SW 1271 (cell line): ENCODE measurements at places on chromosomes 1 and 21.

DNA sequence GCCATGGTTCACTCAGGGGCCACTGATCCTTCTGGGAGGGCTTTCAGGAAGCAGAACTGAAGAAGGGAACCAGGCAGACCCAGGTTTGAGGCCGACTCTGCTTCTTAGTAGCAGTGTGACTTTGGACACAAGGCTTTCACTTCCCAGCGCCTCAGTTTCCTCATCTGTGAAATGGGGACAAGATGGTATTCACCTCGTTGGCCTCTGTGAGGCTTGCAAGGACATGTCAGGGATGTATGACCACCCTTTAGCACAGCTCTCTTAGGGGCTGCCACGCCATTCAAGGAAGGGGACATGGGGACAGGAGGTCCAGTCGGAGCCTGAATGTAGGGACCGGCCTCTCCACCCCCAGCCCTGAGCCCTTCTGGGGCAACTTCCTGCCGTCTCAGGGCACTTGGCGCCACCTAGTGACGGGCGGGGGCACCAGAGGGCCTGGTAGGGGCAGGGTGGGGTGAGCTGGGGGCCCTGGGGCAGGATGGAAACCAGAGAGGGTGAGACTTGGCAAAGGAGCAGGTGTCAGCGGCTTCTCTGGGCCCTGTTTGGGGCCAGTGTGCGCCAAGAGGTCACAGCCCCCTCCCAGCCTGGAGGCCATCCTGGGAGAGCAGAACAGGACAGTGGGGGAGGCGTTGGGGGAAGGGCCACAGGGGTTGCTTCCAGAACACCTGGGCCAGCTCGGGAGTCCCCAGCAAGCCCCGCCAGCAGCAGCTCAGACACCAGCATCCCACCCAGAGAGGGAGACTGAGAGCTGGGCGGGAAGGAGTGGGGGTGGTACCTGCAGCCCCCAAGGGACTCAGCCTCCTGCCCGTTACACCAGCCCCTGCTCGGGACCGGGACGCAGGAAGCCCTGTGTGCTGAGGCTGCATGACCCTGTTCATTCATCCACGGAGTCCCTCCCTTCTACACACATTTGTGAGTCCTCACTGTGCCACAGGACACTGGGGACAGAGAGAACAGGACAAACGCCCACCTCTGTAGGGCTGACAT is 102.5 kb upstream of the TARDBP start:
- no peak for DNase-seq

GRCh38 chr1:28062806-28063205 is 25.6 kb downstream of the EYA3 start:
- no peak for DNase-seq

DNA sequence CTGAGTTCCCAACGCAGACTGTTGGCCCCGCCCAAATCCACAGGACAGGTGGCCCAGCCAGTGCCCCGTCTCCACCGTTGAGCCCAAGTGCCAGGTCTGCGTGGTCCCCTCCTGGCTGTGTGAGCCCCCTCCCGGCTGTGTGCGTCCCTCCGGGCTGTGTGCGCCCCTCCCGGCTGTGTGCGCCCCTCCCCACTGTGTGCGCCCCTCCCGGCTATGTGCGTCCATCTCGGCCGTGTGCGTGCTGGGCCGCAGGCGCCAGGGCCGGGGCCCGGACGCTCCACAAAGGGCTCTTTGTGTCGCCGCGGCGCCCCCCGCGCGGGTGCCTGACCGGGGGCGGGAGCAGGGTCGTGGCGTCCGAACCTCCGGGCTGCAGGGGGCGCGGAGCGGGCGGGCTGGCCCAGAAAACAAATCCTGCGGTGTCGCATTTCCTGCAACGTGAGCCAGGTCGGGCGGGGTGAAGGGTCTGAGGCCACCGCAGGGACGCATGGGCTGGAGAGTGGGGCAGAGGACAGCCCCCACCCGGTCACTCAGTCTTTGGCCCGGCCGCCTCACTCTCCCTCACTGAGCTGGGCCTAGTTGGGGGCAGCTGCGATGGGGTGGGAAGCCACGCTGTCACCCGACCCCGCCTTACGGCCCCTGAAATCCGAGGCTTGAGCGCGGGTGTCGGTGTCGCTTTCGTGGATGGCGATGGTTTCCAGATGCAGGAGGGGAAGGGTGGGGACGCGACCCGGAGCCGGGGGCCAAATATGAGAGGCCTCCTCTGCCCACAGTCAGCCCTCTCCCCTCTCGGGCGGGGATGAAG is 18.8 kb downstream of the TNFRSF25 start:
- DNase-seq, result no peak

DNA sequence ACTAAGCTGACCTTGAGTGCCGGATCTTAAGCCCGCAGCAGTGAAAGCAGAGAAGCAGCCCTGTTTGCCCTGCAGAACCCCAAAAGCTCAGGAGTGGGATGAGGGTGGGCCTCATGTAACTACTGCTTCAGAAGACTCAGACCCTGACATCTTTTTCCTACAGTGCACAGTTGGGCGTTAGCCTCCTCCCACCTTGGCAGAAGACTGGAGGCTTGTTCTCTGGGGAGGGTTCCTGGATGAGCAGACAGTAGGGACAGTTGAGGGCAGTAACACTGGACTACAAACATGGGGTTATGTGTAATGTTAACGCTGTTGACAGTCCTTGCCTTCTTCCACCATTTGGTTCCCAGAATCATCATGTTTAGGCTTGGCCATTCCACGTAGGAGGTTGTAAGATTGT is 9.6 kb downstream of the CTPS1 start:
- no peak for DNase-seq

DNA sequence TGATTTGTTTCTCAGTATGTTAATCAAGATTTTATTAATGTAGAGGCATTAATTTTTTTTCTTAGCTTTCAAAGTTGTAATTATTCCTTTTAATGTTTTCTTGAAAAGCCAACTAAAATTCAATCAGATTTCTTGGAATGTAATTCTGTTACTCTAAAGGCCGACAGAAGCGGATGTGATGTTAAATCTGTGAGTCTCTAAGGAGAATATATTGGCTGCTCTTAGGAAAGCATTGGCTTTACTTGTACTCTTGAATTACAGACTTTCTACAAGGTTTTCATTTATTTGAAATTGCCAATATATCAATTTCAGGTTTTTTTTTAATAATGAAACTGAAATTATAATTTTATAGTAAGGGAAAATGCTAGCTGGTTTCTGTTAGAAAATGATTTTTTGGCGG is 29.2 kb downstream of the RRP15 start:
- no peak for DNase-seq

- no peak for DNase-seq
Measured at GRCh38 chr1:161994175-161994668, 29.4 kb downstream of the OLFML2B start.

- no peak for DNase-seq
Measured at GRCh38 chr1:23224739-23225648, 7.7 kb upstream of the HTR1D start.

- DNase-seq, result no peak
Measured at GRCh38 chr1:19073311-19074186, 117.1 kb upstream of the IFFO2 start.

DNA sequence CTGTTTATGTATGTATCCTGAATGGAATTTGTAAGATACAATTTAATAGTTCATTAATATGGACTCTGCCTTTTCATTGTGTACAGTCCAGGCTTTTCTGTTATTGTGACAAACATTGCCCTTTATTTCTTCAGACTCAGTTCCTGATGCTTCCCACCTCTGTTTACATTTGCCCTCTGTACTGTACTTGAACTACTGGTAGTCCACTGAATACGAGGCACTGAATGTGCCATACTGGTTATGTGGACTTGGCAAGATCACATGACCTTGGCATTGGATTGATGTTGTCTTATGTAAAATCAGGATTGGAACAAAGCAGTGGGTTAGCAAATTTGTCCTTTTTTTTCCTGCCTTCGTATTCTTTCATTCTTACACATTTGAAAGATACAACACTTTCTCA is 27.8 kb downstream of the RALGPS2 start:
- DNase-seq, result no peak
